ENCODE measurements at places on chromosomes 7 and 10.

- no peak for DNase-seq
These were observed 46.2 kb downstream of the WDR37 start for GRCh38 chr10:1102416-1102815.

- no peak for DNase-seq
These were observed 42.5 kb upstream of the AHR start for GRCh38 chr7:17255926-17256325.

- no peak for DNase-seq
These were observed 94.9 kb upstream of the PRSS1 start for GRCh38 chr7:142654398-142654797.

DNA sequence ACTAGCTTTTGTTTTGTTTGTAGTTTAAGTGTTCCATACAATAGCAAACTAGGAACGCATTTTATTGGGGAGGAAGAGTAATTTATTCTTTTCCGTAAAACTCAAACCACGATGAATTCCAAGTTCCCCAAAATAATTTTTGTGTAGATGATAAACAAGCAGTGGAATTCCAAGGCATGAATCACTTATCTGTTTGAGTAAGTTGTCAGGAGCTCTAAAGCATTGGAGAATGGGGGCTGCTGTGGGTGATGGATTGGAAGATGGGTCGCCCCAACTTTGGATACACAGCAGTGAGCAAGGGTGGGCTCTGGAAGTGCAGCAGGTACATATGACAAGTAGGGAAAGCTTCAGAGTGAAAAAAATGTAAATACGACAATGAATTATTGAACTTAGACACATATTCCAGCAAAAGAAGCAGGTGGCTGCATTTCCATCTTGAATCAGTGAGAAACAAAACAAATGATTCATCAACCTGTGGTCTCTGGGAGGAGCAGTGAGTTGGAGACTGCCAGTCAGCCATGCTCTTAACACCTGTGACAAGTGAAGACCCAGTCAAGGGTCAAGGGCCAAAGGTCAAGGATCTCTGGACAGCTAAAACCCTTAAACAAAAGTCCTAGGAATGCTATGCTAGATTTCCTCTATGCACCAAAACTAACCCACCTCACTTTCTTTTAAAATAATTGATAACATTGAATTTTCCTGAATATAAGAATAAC lies 34.2 kb upstream of the ADRB1 start:
- DNase-seq = no peak

GRCh38 chr7:2301511-2301863 lies 12.8 kb downstream of the SNX8 start:
- DNase-seq = no peak

DNA sequence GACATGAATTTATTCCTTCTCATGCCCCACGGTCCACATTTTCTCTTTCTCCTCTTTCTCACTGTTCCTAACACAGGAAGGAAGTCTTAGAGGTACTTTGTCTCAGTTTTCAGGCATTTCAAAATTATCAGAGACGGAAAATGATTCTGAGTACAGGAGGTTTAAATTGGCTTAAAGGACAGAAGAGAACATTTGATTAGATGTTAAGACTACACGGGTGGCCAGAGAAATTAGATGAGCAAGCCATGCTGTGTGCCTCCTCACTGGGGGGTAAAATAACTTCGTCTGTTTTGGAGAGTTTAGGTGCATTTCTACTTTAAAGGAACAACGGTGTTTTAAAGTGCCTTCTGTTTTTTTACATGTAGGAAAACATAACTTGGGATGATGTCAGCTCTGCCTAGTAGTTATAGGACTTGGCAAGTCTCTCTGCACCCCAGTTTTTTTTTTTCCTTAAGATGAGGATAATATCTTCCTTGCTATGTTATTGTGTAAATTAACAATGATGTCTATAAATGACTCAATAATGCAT lies 66.9 kb downstream of the MCMBP start:
- no peak for DNase-seq

GRCh38 chr7:54811846-54812254 lies 52.8 kb upstream of the SEC61G start:
- no peak for DNase-seq

GRCh38 chr7:122217125-122217524 lies 73.1 kb upstream of the AASS start:
- DNase-seq = no peak

DNA sequence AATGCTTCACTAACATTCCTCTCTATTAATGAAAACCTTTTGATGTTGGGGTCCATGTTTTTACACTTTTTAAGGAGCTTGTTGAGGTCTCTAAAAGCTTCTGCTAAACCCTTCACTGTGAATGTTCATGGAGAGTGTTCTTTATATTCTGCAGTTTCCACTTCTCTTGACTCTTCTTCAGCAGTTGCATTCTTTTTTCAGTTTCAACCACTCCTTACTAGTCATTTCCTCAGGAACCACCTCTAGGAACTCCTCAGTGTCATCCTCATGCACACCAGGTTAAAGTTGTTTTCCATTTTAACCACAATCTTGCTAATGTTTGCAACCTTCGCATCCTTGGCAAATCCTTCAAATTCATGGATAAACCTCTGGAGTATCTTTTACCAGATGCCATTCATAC lies 821.6 kb downstream of the ANKRD7 start:
- no peak for DNase-seq

GRCh38 chr10:100662067-100662466 lies 83.3 kb upstream of the PAX2 start:
- no peak for DNase-seq

- DNase-seq = no peak
These were observed at the start of gene DMBT1 for GRCh38 chr10:122560279-122560804. Gene DMBT1 (plus strand): TSS chr10:122560754. CDS start chr10:122560771, 17 bp downstream.

DNA sequence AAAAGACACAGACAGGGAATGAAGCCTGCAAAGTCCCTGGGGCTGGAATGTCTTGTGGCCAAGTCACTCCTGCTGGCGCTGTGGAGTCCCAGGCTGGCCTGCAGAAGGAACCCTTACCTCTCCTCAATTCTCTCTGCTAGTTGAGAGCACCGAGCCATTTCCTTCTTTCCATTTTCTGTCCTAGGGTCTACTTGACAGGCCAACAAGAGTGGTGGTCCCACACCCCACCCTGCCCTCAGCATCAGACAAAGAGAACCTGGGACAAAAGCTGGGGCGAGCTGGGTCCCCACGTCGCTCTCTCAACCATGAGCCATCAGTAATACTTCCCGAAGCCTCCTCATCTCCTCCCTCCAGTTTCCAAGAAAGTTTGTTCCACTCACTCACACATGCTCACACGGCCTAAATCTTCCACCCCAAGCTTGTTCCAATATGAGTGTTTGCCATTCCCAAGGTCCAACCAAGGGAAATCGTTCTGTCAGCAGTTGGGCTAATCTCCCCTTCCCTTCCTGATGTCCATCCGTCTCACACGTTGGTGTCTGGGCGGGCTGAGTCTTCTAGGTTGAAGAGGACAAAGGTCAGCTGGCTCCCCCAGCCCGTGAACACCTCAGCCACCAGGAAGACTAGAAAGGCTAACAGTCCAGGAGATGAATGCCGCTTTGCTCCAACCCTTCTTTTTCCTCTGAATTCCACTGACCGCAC lies 44.3 kb downstream of the CLEC2L start:
- DNase-seq = no peak

GRCh38 chr10:1434912-1435692 lies 302.2 kb downstream of the ADARB2 start:
- no peak for DNase-seq

DNA sequence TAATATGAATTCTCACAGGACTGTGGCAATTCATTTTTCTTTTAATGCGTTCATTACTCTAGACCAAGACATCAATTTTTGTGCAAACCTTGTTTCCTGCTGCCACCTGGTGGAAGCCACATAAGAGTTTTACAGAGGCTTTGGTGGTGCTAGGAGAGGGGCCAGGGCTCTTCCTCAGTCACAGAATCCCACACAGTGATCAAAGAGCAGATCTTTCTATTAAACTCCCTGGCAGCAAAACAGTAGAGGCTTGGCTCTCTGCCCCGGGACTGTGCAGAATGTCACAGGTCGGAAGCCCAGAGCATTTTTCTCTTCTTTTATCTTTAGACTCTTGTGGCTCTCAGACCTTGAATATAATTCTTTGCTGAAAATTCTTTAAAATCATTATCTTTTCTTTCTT lies 506.4 kb upstream of the C7orf33 start:
- DNase-seq = peak; percentile 59

DNA sequence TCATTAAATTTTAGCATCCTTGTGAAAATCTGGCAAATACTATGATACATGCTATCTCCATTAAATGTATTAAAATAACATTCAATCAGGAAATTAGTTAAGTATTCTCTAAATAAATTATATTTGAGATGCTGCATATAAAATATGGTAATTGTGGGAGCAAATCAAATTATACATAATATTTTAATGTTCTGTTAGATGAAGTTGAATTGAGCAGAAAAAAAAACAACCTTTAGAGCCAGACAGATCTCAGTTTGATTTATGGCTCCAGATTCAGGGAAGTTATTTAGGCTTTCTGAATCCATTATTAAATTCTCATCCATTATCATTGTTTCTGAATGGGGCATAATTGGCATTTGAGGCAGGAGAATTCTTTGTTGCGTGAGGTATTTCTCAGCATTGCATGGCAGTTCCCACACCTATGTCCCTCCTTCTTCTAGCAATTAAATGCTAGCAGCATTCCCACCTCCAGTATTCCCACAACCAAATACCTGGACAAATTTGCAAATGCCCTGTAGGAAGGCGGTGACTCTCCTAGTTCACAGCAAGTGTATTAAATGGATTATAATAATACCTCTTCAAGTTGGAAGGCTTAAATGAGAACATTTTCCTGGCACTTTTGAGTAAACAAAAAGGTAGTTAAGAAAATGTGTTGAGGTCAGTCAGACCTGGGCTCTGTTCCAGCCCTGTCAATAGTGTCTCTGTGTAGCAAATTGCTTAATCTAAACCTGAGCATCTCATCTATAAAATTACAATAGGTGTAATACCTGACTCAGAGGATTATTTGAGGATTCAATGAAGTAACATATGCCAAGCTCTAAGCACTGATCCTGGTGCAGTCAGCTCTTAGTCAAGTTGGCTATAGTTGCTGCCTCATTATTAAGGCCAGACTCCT lies 108.9 kb downstream of the RNLS start:
- no peak for DNase-seq

GRCh38 chr7:95545673-95546072 lies 50.6 kb downstream of the PDK4 start:
- DNase-seq = no peak

DNA sequence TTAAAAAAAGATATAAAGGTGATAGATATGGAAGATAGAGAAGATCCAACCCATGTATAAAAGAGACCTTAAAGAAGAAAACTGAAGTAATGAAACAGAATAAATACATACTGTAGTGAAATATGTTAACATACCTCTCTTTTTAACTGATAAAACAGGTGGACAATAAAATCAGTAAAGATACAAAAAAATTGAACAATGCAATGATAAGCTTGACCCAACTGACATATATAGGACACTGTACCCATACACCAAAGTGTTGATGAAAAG lies 17.4 kb upstream of the PRF1 start:
- no peak for DNase-seq

- no peak for DNase-seq
These were observed 11.7 kb upstream of the CDK14 start for GRCh38 chr7:90584378-90584777.

DNA sequence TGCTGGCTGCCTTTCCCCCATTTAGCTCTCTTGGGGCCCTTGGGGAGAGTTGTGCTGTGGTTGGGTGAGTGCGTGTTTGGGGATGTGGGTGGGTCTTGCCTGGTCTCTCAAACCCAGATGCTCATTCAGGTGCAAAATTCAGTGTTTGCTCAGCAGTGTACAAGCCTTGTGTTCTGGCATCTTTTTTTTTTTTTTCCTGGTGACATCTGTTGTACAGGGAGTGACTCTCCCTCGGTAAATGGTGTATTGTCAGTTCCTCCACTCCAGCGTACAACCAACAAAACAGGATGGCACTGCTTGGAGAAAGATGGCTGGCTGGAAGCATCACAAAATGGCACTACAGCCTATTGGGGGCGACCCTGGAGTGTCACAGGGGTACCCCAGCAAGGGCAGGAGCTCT lies 75.5 kb downstream of the LRMDA start:
- no peak for DNase-seq

GRCh38 chr10:70887804-70888800 lies at the start of gene PCBD1:
Gene PCBD1 (minus strand): TSS chr10:70888565. CDS start chr10:70888533, 32 bp downstream.
- DNase-seq = peak; percentile 59

GRCh38 chr7:4203626-4204512 lies 478.2 kb upstream of the FOXK1 start:
- DNase-seq = no peak
